ENCODE measurements at places on chromosomes 4 and X.
A peak's percentile ranks its signal among the peaks of the same experiment; 100 is the strongest.

GRCh38 chr4:74235135-74235534 lies 73.1 kb upstream of the EPGN start:
- DNase-seq: no peak

DNA sequence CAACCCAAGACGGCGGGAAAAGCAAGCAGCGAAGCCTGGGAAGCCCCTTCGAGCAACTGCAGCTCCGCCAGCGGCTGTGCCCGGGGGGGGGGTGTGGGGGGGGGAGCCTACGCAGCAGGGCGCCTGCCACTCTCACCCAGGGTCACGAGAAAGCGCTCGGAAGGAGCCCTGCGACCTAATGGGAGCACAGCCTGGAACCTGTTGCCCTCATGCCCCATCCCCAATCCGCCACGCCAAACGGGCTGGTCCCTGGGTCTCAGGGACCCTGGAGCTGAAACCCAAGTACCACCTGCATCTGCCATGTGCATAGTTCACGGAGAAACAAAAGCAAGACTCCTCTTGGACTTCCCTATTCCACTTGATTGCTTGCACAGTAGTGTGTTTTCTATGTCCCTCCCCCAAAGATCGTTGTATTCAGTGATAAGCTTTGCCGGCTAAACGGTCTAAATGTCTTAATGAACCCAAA lies 359 bp upstream of the GAB3 start:
- DNase-seq: no peak

GRCh38 chr4:169200361-169201030 lies 70.3 kb downstream of the SH3RF1 start:
- DNase-seq: no peak

- no peak for DNase-seq
Measured at GRCh38 chr4:17811078-17811603, 362 bp downstream of the NCAPG start.

GRCh38 chr4:175346376-175346775 lies 428.2 kb downstream of the ADAM29 start:
- no peak for DNase-seq

DNA sequence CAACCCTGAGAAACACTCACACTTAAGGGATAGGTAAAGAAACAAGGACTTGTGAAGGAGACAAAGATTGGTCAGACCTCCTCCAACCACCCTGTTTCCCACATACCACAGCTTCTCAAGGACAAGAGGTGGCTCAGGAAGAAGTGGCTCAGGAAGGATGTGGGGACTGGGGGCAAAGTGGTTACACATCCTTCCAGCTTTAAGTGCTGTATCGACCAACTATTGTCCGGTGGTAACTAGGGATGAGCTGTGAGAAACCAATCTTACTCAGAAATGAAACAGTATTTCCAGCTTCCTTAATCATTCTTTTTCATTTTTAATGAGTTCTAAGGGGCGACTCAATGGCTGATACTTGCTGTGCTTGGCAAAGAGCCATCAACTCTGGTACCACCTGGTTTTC lies 8.5 kb upstream of the LHFPL1 start:
- DNase-seq: no peak

- no peak for DNase-seq
Measured at GRCh38 chrX:72003811-72004750, 93.4 kb downstream of the NHSL2 start.

- no peak for DNase-seq
Measured at GRCh38 chr4:134216411-134216810, 14.8 kb upstream of the PABPC4L start.

DNA sequence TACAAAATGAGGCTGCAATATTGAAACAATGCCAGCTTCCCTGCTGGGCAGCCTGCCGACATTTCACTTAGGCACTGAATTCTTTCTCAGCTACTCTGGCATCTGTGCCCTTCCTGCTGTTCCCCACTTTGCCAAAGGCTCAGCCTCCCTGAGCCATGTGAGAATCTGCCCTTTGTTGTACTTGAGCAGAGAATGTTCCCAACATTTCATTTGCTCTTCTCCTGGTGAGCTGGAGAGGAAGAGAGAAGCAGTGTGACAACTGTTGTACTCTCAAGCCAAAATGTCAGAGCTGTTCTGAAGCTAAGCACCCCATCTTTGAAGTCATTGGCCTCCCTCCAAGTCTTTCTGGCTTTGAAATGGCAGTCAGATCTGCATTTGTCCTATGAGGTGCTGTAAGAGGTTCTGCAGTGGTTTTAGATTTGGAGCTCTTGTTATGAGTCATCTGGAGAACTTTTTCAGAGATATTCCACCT lies 32.5 kb downstream of the LANCL3 start:
- DNase-seq: no peak

DNA sequence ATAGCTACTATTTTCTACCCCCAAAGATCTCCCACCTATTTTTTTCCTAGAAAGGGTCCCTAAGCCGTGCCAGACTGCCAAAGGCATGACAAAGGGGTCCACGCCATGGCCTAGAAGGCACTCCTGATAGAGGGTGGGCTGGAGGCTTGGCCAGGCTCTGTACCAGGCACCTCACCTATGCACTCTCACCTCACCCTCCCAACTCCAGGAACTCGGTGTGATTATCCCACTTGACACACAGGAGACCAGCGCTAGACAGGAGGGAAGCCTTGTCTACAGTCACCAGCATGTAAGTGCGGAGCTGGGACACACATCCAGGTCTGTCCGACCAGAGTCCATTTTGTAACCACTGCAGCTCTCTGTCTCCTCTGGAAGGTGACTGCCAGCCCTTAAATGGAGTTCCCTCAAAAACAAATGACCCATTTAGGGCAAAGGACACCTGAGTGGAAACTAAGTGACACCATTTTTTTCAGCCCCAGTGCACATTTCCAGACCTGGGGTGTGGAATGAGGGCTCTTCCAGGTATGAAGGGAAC lies 106.4 kb downstream of the RTL5 start:
- no peak for DNase-seq

DNA sequence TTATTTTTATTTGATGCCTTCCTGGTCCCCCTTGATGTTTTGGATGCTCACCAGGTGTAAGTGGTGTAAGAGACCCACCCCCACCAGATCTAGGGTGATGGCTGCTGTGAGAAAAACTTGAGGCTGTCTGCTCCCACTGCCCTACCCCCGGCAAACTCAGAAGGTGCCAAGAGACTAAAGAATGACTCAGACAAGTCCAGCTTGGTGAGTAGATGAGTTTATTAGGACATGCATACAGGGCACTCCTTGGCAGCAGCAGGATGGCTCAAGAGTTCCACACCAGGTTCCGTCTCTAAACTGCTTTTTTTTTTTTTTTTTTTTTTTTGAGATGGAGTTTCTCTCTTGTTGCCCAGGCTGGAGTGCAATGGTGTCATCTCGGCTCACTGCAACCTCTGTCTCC lies 84.0 kb upstream of the HPF1 start:
- DNase-seq: no peak

DNA sequence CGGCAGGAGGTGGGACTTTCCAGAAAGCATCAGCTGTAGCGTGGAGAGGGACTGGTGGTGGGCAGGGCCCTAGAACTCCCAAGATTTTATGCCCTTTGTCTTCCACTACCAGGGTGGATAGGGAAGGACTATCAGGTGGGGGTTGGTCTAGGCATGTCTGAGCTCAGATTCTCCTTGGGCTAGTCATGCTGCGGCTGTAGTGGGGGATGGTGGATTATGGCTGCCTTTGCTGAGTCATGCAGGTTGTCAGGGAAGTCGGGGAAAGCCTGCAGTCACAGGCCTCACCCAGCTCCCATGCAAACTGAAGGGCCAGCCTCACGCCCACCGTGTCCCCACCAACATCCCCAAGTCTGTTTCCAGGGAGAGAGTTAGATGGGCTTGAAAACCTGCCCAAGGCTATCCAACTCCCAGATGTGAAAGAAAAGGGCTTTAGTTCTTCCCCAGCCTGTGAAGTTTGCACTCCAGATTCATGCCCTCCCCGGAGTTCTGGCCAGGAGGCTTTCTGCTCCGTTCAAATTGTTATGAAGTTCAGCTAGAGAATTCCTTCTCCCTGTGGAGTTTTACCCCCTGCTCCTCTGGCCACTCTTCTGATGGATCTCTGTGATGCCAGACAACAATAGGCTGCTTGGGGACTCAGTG lies 13.4 kb upstream of the MEPE start:
- DNase-seq: no peak

DNA sequence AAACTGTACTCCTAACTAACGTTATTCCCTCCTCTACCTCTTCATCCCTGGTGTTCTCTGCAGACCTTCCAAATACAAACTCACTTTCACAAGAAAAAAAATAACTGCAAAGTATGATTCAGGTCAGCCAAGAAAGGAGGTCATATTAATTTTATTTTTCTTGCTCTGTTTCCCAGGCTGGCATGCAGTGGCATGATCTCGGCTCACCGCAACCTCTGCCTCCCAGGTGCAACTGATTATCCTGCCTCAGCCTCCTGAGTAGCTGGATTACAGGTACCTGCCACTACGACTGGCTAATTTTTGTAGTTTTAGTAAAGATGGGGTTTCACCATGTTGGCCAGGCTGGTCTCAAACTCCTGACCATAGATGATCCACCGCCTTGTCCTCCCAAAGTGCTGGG lies 156.6 kb downstream of the CHIC2 start:
- no peak for DNase-seq

GRCh38 chr4:75549019-75549418 lies 6.8 kb upstream of the ODAPH start:
- no peak for DNase-seq

GRCh38 chr4:26945794-26946193 lies 85.2 kb downstream of the STIM2 start:
- no peak for DNase-seq

- DNase-seq: no peak
Measured at GRCh38 chr4:108851366-108851765, 88.5 kb upstream of the ETNPPL start.

DNA sequence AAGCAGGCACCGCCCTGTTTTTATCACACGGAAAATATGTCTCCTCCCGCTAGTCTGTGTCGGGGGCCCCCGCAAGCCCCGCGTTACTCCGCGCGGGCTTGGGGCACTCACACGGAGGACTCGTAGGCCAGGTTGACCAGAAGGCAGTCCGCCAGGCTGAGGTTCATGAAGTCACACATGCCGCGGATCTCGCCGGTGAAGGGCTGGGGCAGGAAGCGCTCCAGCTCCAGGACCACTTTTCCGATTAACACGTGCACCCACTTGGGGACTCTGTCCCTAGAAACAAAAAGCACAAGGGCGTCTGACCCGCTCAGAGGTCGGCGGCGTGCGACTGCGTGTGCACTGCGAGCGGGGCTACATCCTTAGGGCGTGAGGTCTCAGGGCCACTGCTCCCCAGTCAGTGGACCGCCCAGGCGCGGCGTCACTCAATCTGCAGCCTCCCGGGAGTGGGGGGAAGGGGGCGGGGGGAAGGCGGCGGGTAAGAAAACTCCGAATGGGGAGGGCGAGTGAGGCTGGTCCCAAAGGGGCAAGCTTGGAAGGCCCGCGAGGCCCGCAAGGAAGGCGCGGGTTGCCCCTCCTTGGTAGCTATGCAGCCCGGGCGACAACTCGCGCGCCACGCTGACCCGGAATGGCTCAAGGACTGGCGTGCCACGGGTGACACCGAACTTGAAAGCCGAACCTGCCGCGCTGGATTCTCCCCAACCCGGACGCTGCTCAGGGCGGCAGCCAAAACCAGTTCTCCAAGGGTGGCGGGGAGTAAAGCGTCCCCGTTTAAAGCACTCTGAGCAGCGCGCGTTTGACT lies 722 bp downstream of the NAAA start:
- DNase-seq: peak; percentile 16

Data from caudate nucleus (tissue), 63 donors.